ENCODE measurements at places on chromosomes 3 and 15.

DNA sequence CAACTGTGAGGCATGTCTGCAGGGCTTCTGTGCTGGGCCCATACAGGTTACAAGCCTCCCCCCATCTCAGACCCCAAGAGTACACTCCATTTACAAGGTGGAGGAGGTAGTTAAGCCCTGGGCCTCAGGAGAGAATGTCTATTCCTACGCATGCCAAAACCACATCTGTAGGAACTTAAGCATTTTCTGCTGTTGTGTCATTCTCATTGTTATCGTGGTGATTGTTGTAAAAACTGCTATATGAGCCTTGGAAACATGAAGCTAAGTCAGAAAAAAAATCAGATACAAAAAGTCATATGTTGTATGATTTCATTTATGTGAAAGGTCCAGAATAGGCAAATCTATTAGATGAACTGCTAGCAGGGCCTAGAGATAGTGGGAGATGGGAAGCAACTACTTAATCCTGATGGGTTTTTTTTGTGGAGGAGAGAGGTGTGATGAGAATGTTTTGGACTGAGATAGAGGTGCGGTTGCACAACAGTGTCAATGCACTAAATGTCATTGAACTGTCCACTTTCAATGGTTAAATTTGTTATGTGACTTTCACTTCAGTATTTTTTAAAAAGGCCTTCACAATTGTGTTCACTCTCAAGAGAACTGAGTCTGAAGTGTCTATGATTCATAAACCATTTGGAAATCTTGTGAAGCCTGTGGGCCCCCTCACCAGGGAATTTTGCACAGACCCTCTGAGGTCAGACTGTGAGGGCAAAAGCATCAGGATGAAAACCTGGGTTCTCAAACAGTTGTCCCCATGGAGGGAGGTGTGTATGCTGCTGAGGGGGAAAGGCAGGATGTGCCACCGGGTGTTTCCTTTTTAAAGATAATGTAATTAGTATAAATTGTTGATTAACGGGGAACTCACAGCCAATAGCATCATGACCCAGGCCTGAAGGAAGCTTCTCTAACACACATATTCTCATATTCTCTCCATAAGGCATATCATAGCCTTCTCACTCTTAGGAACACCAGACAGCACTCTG lies 3.2 kb downstream of the RTP3 start:
- no peak for DNase-seq

DNA sequence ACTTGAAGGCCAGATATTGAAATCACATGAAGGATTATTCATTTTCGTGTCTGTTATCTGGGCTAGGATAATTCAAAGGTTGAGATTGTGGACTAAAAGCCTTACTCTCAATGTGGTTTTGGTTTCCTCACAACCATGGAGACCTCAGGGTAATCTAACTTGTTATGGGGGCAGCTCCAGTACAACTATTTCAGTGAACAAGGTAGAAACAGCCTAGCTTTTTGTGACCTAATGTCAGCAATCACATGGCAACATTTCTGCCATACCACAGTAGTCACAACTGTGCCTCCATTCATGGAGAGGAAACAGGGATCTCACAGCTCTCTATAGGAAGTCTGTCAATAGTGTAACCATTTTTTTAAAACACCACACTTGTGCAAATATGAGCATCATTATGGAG lies 62.4 kb upstream of the RARB start:
- DNase-seq, result no peak

DNA sequence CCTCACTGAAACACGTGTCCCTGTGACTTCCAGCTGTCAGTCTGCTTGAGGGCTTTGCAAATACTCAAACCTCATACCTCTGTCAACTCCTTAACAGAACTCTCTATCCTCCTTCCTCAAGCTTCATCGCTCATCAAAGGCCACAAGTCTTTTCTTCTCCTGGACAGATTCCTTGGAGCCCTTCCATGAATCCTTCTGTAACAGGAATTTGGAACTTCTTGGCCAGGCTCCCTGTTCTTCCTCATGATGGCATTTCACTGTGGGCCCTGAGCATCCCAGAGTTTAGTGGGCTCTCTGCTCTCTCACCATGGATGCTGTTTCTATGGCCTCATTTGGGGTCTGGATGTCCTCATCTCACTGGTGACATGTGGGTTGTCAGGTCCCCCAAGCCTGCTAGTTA lies 105.0 kb upstream of the TLE3 start:
- no peak for DNase-seq

DNA sequence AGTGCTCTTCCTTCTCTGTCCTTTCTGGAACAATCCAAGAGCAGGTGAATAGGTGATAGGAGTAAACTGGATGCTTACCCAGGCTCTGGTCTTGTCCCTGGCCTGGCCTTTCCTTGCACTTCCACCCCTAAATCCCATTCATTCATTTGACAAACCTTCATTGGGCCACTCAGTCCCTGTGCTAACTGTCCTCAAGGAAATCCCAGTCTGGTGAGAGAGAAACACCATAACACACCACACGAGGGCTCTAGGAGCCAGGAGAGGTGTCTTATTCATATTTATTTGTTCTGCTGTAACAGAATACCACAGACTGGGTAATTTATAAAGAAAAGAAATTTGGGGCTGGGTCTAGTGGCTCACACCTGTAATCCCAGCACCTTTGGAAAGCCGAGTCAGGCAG lies 22.8 kb downstream of the EFCC1 start:
- DNase-seq, result no peak

DNA sequence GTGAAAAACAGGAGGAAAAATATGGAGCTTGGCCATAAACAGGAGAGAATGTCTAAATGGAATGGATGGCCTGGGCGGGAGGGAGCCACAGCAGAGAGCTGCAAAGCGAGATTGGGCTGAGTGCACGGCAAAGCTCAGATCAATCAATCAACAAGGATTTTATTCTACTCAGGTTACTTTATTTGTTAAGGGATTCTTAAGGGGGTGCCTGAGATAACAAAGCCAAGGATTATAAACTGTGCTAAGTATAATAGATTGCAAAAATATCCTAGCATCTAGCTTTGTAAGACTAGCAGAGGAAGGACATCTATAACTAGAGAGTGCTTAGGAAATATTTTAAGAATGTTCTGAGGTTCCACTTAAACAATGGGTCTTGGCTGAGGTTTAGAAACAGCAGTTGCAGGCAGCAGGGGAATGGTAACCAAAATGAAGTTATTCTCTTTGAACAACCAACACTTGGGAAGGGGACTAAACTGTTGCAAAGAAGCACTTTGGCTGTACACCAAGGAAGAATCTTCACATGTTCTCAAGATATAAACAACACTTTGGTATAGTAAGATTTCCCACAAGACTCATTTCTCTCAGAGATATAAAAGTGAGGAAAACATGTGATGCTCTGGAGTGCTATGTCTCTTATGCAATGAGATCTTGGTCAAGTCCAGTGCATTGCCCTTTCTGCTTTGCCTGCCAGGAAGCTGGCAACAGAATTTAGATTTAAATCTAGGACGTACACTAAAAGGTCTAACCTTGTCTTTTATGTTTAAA lies 35.5 kb downstream of the TMEM212 start:
- no peak for DNase-seq

- DNase-seq, result no peak
Measured at GRCh38 chr15:92012881-92013280, 159.4 kb downstream of the SLCO3A1 start.

Data from stimulated activated CD8-positive, alpha-beta memory T cell treated with anti-CD3 and anti-CD28 coated beads, Interleukin-15, amount 100 ng/mL, for 24 hours (primary cell).